ENCODE measurements at places on chromosomes 2 and 18.
A peak's percentile ranks its signal among the peaks of the same experiment; 100 is the strongest.

DNA sequence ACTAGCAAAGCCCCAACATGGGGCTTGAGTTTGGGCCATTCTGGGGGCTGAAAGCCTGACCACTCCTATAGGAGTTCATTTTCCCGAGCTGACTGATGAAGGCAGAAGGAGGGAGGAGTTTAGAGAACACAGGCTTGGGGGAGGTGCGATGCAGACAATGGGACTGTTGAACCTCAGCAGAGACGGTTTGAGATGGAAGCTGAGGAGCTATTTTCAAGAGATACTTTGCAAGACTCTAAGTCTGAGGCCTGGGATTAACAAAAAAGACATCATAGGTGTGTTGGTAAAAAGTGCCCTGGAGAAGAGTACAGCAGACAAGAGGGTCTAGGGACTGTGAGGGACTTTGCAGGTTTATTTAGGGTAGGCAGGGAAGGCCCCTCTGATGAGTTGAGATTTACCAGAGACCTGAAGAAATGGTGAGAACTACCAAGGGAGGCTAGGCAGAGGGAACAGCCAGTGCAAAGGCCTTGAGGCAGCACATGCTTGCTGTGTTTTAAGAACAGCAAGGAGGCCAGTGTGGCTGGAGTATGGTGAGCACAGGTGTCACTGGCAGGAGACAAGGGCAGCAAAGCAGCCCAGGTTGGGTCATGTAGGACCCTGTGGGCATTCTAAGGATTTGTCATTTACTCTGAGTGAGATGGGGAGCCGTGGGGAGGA is 31.6 kb downstream of the PCBP1 start:
- peak; percentile 40 for DNase-seq

DNA sequence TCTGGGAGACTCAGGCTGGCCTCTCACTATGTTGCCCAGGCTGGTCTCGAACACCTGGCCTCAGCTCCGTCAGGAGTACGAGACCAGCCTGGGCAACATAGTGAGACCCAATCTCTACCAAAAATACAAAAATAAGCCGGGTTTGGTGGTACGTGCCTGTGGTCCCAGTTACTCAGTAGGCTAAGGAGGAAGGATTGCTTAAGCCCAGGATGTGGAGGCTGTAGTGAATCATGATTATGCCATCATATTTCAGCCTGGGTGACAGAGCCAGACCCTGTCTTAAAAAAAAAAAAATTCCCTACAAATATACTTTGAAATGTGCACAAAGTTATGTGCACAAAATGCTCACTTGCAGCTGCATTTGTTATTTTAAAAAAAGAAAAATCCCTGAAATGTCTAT is 26.3 kb upstream of the AGAP1 start:
- no peak for DNase-seq

DNA sequence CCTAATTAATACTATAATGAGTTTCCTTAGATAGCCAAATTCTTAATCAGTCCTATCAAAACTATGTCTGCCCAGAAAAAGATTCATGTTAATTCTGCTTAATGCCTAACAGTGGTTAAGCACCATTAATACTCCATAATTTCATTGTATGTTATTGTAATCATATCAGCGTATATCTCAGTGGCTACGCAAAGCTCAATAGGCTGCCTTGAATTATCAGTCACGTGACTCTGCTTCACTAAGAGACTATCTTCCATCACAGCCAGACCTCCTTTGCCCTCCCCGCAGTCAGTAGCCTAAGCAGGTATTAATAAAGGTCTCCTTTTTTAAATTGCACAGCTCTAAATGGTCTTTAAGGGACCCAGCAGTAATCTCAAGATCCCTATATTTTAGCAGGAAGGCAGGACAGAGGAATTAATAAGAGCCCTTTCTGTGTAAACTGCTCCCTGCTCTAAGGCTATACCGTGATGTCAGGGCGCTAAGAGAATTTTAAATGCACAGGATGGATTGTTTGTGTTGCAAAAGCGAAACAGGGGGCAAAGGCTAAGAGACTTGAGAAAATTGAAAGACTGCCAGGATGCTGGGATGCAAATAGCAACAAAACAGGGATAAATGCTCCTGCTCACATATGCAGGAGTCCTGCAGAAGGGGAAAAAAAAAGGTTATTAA is 215.6 kb upstream of the POU3F3 start:
- DNase-seq: no peak

DNA sequence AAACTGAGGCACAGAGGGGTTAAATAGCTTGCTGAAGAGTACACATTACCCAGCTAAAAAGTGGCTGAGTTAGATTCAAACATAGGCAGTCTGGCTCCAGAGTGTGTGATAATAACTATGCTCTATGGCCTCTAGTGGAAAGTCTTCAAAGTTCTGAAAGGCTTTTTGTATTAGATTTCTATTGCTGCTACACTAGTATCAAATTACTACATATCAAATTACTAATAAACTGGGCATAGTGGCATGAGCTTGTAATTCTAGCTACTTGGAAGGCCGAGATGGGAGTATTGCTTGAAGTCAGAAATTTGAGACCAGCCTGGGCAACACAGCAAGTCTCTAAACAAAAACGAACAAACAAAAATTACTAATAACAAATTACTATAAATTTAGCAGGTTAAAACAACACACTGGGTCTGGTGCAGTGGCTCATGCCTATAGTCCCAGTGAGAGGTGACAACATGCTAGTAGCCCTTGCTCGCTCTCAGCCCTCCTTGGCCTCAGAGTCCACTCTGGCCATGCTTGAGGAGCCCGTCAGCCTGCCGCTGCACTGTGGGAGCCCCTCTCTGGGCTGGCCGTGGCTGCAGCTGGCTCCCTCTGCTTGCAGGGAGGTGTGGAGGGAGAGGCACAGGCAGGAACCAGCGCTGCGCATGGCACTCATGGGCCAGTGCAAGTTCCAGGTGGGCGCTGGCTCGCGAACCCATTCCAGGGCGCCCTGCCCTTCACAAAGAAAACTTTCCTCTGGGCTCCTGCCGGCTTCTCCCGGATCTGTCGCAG is 38.2 kb upstream of the TWSG1 start:
- DNase-seq: no peak

- no peak for DNase-seq
Observed at GRCh38 chr2:83899271-83899670, 559.8 kb downstream of the SUCLG1 start.

GRCh38 chr2:229380101-229380625 is 109.1 kb upstream of the PID1 start:
- DNase-seq: no peak

- DNase-seq: no peak
Observed at GRCh38 chr2:138504546-138505235, 3.1 kb downstream of the SPOPL start.

- no peak for DNase-seq
Observed at GRCh38 chr18:24000613-24001490, 13.7 kb upstream of the TTC39C start.

GRCh38 chr18:80041424-80041823 is 7.2 kb downstream of the RBFA start:
- no peak for DNase-seq

- no peak for DNase-seq
Observed at GRCh38 chr18:59822612-59823550, 76.9 kb upstream of the PMAIP1 start.

DNA sequence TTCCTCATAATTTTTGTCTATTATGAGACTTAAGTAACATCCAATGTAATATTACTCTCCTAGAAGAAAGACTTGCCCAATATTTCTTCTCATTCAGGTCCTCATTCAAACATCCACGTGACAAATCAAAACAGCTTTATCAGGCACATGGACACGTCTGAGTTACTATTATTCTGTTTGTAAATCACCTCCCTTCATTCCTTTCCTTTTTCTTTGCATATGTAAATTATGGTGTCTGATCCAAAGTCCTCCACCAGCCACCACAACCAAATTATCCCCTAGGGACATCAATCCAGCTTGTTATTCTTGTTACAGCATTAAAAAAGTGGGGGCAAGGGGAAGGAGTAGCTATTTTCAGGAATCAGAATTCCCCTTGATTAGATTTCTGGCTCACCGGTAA is 7.1 kb downstream of the TMEM163 start:
- no peak for DNase-seq

GRCh38 chr2:157486596-157487270 is 42.8 kb upstream of the CYTIP start:
- DNase-seq: no peak

GRCh38 chr2:229879191-229879950 is 42.4 kb downstream of the TRIP12 start:
- DNase-seq: no peak

GRCh38 chr2:51291762-51292551 is 260.0 kb upstream of the NRXN1 start:
- DNase-seq: no peak

GRCh38 chr2:237529452-237530402 is 36.6 kb upstream of the PRLH start:
- DNase-seq: no peak

DNA sequence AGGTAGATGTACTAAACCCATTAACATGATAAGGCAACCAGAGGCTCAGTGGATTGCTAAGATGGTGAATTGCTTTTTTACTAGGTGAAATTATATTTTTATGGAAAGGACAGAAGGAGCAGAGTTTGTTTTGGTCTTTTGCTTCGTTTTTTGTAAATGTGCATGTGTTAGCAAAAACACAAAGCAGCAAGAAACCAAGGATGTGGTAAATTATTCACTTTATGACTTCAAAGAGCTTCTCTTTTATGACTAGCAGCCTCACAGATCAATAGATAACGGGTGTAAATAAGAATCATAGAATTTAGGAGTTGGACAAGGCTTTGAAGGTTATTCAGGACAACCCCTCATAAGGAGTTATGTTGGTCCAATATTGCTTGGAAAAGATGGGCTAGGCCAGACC is 615.0 kb downstream of the DPP10 start:
- DNase-seq: no peak

DNA sequence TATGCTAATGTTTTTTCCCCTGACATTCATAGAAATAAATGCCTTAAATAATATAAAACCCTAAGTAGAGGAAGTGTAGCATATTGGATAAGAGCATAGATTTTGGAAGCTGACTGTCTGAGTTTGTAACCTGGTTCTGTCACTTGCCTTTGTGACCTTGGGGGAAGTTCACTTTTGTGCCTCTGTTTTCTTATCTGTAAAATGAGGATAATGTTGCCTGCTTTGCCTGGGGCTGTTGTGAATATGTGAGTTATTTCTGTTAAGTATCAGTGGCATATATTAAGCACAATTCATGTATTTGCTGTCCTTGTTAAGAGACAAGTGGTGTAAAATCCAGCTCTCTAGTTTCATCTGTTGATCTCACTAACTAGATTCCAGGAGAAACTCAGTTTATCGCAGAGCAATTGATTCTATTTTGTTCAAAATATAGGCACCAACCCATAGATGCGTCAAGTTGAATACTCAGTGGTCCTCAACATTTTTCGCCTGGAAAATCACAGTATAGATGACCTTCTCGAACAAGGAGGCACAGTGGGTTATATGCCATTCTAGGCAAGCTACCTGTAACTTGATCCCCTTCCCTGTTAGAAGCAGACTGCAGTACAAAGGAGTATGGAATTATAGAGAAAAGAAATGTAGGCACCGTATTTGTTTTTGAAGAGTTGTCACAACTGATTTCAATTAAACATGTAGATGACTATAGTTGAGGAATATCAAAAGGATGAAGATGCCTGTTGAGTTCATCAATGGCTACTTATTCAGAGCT is 67.0 kb downstream of the SOCS6 start:
- no peak for DNase-seq

DNA sequence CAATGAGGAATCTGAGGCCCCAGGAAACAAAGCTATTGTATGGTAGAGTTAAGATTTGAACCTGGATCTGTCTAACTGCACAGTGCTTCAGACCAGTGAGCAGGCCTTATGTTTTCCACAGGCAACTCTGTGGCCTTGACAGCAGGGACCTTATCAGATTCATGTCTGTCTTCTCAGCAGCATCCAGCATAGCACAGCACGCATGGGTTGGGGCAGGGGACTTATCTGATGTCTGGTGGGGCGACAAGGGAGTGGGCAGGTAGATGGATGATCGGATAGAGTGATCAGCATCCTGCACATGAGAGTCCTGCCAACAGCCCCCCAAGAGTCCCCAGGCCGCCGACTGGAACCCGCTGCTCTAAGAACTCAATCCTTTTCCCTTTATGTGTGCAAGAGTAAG is 28.7 kb upstream of the KCNF1 start:
- DNase-seq: no peak

DNA sequence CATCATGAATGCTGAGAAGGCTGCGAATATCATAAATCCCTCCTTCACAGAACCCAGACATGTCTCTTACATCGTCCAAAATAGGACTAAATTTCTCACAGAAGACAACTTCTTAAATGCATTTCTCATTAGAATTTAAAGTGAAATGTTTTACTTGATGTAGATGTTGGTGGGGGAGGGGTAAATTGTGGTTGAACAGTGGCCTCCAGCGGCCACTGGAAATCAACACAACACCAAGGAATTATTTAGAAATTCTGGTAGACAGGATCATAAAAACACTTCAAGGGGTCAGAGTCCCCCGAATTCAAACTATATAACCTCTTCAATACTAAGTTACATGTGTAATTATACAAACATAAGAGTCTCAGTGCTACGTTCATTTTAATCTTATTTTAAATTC is 135.9 kb downstream of the ABCA12 start:
- no peak for DNase-seq

- no peak for DNase-seq
Observed at GRCh38 chr18:10877987-10878386, 271.4 kb downstream of the PIEZO2 start.

GRCh38 chr18:40088130-40088529 is 1866.9 kb upstream of the PIK3C3 start:
- DNase-seq: no peak

DNA sequence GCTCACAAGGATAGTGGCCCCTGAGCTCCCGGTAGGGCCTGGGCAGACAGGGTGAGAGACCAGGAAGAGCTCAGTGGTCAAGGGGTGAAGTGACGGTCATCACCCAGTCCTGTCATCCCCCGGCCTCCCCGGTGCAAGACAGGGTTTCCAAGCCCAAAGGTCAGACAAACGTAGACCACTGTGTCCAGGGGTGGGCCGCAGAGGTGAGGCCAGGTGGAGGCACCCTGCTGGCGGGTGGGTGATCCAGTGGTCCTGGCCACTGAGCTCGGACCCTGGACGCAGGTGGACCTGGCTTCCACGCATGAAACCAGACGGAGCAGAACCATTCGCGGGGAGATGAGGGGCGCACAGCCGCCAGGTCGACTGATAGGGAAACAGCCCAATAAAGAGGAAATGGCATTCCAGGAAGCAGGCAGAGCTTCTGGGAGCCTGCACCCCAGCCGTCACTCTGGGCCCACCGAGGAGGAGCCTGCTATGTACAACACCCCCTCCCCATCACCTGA is 14.4 kb upstream of the SNED1 start:
- no peak for DNase-seq

GRCh38 chr2:113160962-113161361 is 12.8 kb upstream of the PSD4 start:
- DNase-seq: no peak

DNA sequence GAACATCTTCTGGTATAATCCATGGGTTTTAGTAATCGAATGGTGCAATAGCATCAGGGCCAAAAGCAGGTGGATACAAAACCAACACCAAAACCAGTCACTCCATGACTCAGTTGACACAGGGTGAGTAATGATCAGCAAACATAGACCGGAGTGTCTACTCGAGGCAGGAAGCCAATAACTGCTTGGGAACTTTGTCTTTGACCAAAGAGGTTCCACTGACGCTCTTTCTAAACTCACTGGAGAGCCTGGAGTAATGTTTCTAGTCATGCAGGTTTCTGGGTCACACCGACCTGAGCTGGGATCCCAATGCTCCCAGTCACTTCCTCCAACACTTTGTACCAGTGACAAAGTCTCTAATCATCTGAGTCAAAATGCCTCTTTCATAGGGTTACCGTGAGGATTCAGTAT is 30.9 kb downstream of the MREG start:
- DNase-seq: no peak

- no peak for DNase-seq
Observed at GRCh38 chr18:27695052-27695451, 481.9 kb downstream of the CDH2 start.

All from substantia nigra (tissue), 51 donors.